Hepatocyte (in vitro differentiated cells): ENCODE measurements at places on chromosomes 2 and 18. TPM values are rescaled to one million over a fixed set of nuclear protein-coding genes. Genes with fewer than 3 reads are reported as not detected.

- no peak for DNase-seq
These were observed 78.2 kb upstream of the ITGB6 start for GRCh38 chr2:160278101-160278878.

GRCh38 chr2:78586316-78586715, 439.2 kb upstream of the REG3G start:
- no peak for DNase-seq

GRCh38 chr2:10406016-10406415, 42.1 kb downstream of the ODC1 start:
- DNase-seq, result no peak

CDH20 gene
- total RNA-seq, result 3.5 and 3.6 TPM in 2 replicates

- DNase-seq, result peak; percentile 31
These were observed 6.0 kb upstream of the ROCK1 start for GRCh38 chr18:21117409-21118131.

CD8A gene
- total RNA-seq, result 0.33 TPM in 1 of 2 replicates, not detected in the other

DNA sequence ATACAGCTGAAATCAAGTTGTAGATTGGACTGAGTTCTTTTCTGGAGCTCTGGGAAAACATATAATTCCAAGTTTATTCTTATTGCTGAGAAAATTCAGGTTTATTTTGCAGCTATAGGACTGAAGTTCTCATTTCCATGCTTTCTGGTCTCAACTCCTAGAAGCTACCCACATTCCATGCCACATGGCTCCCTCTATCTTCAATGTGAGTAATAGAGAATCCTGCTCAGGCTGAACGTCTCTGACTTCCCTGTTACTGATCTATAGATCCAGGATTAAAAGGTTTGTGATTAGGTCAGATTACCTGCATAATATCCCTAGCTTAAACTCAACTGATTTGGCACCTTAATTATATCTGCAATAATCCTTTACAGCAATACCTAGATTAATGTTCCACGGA, 453.8 kb upstream of the MC4R start:
- DNase-seq, result no peak

ACYP2 gene
- total RNA-seq, result 19.7 and 22.5 TPM in 2 replicates

- DNase-seq, result no peak
These were observed 149.9 kb upstream of the TWIST2 start for GRCh38 chr2:238698072-238698352.

GRCh38 chr2:237673130-237674001, 46.0 kb downstream of the LRRFIP1 start:
- peak; percentile 63 for DNase-seq

GAD1 gene
- 0.08 and 0.50 TPM in 2 replicates for total RNA-seq

PID1 gene
- total RNA-seq, result 26.7 and 27.8 TPM in 2 replicates

EPB41L3 gene
- 24.5 and 31.7 TPM in 2 replicates for total RNA-seq

DNA sequence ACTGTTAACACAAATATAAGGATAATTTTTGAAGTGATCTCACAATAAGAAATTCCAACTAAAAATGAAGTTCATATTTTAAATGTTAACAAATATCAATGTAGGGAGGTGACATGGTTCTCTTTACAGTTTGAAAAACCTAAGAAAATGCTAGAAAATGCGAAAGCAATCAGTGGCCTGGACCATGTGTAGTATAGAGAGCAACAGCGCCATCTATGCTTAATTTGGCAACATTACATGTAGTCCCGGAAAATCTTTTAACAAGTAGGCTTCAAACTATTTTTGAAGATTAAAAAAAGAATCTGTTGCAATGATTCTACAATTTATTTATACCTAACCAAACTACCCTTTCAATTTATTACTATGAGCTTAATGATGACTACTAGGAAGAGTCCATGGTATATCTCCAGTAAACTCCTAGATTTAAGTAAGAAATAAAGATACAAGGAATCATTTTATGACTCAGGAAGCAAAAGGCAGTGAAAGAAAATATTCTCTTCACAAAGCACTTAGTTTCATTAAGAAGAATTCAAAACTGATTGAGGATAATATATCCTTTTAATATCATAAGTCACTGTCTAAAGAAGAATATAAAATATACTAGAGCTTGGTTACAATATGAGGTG, 33.3 kb downstream of the NDUFA10 start:
- DNase-seq, result peak; percentile 81

COL5A2 gene
- total RNA-seq, result 344 and 406 TPM in 2 replicates

DNA sequence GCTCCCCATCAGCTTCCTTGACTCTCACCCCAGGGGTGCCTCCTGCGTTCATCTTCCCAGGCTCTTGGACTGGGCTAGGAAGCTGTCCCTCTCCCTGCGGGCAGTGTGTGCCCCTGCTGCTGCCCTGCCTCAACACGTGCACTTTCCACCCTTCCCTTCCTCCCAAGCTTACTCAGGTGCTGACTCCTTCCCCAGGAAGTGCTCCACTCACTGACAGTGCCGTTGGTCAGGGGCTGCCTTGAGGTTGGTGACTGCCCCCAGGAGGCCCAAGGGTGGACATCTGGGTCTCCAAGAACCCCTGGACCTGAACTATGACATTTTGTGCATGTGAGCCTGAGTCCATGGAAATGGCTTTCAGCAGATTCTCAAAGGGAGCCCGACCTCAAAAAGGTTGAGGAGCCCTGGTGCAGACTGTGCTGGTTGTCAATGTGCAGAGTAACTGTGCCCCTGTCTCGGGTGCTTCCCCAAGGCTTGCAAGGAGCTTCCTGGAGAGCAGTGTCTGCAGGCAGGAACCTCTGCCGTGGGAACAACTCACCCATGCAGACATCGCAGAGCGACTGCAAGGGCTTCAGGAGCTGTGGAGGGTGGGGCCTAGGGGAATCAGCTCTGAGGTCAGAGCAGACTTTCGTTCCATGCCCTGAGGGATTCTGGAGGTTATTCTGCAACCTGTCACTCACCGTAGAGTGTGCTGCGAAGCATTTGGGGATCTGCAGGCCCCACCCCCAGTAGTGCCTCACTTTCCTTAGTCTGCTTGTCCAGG, 116.5 kb upstream of the MCFD2 start:
- DNase-seq, result peak; percentile 44

RBM44 gene
- 0.40 and 0.53 TPM in 2 replicates for total RNA-seq

GRCh38 chr2:190584980-190585661, 50.6 kb upstream of the NEMP2 start:
- peak; percentile 25 for DNase-seq

- DNase-seq, result no peak
These were observed 54.1 kb upstream of the HS6ST1 start for GRCh38 chr2:128372621-128373341.

- DNase-seq, result no peak
These were observed 137.1 kb downstream of the COL6A3 start for GRCh38 chr2:237276716-237277490.

MEP1B gene
- total RNA-seq, result 0.36 and 2.3 TPM in 2 replicates

ABHD1 gene
- total RNA-seq, result 0.03 TPM in 1 of 2 replicates, not detected in the other

- DNase-seq, result no peak
These were observed 279.4 kb downstream of the CCDC178 start for GRCh38 chr18:33161131-33161530.

DNA sequence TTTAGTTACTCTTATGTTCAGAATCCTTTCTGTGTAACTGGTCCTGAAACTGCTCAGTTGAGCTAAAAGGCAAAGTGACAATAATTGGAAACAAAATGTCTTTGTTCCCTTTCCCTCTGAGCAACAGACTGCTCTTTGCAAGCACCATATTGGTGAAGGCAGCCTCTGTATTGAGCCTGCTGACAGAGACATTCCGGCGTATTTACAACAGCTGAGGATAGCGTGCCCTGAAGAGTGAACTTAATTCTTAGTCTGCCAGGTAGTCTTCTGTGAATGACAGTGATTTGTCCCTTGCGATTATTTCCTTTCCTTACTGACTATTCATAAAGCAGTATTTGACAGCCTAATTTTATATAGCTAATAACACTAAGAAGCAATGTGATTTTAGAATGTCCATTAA, 239.1 kb downstream of the CPS1 start:
- DNase-seq, result no peak

LCT gene
- total RNA-seq, result 3.2 and 4.1 TPM in 2 replicates

SLC19A3 gene
- 19.7 and 21.8 TPM in 2 replicates for total RNA-seq

DNA sequence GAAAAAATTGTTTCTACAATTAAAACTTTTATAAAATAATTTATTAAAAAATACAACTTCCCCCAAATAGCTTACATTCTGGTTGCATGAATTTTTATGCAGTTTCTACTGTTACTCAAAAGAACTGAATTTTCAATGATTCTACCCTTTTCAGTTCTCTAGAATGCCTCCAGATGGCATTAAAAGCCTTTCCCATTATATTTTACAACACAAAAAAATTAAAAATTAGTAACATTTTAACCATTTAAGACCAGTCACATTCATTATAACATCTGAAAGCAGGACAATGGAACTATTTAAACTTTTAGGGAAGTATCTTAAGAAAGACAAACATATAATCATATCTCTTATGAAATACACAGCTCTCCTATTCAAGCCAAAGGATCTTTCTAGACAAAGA, 236.0 kb upstream of the REV1 start:
- no peak for DNase-seq

- no peak for DNase-seq
These were observed 21.5 kb downstream of the TCF4 start for GRCh38 chr18:55566456-55566935.

DNA sequence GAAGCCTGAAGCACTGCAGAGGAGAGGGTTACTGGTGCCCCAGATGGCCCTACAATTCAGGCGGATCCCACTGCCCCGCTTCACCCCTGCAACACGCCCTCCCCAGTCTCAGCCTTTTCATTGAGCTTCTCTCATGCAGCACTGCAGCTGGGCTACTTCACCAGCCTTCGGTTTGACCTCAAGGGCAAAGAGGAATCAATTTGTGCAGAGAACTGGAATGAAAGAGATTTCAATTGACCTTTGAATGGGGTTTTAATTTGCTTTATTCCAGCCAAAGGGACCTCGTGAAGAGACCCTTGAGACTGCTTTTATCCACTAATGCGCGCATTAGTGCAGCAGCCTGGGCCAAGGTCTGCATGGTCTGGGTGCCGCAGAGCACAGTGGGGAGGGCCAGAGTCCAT, 8.8 kb upstream of the POMC start:
- no peak for DNase-seq

DNA sequence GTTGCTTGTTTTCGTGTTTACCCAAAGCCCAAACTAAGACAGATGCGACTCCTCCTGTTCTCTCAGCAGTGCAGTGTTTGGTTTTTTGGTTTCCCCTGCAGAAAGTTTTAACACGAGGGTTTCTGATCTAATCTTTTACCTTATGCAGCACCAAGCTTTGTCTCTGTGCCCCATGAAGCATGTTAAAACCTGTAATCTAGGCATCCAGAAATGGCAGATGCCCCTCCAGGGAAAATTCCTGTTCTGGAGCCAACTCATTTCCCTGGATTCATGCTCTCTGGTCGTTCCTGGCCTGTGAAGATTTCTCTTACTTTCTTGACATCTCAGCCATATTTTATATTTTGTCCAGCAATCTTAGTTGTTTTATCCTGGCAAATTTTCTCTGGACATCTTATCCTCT, 91.5 kb downstream of the LTBP1 start:
- no peak for DNase-seq

GRCh38 chr2:172947461-172948153, 128.0 kb upstream of the MAP3K20 start:
- DNase-seq, result no peak

DOK1 gene
- 8.0 and 11.6 TPM in 2 replicates for total RNA-seq

GRCh38 chr2:197130318-197130717, 180.3 kb downstream of the ANKRD44 start:
- DNase-seq, result no peak

CAPN14 gene
- 0.33 and 0.56 TPM in 2 replicates for total RNA-seq

SCTR gene
- 1.7 and 2.4 TPM in 2 replicates for total RNA-seq

DNA sequence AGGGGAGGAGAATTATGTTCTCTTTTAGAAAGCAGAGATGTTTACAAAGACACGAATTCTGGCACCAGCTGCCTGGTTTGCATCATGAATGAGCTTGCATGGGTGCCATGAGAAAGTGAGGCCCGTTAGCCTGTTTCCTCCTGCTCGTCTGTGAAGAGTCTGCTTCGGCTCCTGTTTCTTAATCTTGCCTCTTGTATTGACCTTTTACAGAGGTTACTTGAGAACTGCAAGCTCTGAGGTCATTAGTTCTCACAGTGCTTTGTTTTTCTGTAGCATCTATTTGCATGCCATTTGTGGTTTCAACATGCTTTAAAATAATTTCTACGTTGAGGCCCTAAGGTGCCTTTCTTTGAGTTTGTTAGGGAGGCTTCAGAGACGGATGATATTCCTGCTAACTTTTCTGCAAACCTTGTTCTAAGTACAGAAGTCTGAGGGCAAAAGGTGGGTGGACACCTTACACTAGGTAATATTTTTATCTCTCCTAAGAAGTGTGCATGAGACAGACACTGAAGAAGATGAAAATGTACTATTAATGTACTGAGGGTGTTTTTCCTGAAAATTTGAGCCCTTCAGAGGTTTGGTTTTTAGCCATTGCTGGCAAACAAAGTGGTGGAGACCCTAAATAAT, 53.4 kb upstream of the LINC00305 start:
- peak; percentile 9 for DNase-seq

DNA sequence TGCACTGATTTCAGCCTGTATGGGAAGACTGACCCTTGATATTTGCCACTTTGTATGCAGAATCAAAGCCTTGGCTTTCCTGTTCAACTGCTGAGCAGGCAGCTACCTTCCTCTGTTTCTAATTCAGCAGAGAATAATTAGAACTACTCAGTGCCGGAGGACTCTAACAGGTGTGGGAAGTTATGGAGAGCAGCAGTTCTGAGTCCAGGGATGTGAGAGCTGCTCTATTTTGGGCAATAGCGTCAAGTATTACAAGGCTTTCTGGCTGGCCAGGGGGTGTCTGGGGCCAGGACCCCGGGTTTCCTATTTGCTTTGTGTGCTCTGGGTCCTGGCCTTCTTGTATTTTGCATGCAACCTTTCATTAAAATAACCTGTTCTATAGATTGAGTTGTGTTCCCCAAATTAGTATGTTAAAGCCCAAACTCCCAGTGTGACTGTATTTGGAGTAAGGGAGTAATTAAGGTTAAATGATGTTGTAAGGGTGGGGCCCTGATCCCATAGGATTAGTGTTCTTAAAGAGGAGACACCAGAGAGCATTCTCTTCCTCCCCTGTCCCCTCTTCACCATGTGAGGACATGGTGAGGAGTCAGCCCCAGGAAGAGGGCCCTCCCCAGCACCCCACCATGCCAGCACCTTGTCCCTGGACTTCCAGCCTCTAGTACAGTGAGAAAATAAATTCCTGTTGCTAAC, 5.6 kb upstream of the NTSR2 start:
- DNase-seq, result no peak

DNA sequence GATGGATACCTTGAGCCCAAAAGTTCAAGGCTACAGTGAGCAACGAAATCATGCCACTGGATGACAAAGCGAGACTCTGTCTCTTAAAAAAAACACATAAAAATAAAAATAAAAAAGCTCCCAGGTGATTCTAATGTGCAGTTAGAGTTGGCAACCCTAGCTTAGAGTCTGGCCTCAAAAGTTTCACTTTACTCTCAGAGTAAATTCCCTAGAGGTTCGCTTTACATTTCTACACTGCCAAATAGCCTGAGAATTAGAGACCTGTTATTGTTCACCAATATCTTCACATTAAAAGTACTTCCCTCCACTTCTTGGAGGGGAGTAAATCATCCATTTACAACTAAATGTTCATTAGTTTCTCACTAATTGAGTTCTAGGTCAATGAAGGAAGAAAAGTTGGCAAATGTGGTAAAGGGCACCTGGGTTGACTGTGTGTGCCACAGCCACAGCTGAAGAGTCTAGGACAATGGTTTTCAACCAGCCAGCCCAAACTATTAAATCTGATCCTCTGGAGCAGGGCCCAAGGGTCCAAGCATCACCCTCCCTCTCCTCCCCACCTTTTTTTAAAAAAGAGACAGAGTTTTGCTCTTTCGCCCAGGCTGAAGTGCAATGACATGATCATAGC, 15.2 kb upstream of the TMEM37 start:
- DNase-seq, result no peak

GRCh38 chr2:82023710-82024109, 1719.2 kb upstream of the LRRTM1 start:
- DNase-seq, result peak; percentile 19
